Effector CD4-positive, alpha-beta T cell (primary cell): ENCODE measurements at places on chromosomes 3 and 15.

DNA sequence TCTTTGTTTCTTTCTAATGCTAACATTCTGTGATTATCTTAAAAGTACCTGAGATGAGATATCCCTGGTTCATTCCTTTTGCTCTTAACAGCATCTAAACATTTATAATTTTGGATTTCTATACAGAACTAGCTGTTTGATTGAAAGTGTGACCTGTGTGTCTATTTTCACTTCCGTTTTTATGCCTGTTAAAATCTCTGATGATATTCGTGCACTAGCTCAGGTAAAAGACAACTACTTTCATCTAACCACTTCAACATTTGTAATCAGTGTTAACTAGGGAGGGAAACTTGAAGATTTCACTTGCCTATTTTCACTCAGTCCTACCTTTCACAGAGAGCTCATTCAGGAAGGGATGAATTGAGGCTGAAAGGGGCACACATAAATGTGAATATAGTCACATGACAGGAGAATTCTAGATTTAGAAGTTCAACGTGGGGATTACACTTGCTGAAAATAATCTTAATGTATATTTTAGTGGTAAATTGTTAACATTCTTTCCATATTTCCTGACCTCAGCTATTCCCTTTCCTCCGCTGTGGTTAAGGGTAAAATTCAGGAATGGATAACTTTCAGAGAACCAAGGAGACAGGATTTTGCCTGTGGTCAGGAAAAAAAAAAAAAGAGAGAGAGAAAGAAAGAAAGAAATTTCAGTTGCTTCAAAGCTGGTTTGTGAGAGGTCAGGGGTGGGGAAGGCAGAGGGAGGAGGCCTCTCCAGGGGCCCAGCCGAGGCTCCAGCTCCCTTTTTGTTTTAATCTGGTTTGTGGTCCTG lies 159.8 kb upstream of the TSC22D2 start:
- DNase-seq = no peak

- no peak for DNase-seq
Observed at GRCh38 chr3:74592359-74592758, 22.1 kb downstream of the CNTN3 start.

DNA sequence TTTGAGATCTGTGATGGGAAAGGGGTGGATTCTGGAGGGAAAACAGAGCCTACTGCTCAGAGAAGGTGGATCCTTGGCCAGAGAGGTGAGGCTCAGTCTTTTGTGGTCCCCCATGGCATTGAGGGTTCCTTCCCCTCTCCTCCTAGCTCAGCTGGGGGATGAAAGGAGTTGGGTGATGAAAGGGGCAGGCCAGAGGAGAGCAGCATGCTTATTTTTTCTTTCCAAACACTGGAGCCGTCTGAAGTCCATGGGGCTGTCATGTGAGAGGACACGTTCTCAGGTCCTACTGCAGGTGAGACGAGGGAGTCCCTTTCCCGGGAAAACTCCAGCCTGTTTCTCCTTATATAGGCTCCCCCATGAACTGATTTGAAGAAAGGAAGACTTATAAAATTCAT lies 71.4 kb downstream of the SCN5A start:
- no peak for DNase-seq

DNA sequence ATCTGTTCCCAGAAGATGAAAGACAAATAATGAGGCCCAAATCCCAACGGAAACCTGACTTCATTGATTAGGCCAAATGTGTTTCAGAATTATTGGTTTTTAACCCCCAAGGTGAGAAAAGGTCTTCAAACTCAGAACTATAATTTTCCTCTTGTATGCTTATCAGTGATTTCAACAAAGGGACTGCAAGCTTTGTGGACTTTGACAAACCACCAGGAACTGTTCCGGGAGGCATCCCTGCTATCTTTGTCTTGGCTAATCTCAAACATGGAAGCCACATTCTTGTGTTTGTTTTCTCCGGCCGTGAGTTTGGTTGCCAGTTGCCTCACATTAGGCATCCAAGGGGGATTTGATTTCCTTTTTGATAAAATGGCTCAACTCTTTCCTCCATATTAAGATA lies 19.5 kb downstream of the ARHGEF3 start:
- DNase-seq = no peak

GRCh38 chr3:109057056-109057455 lies 60.9 kb downstream of the MORC1 start:
- DNase-seq = no peak

GRCh38 chr3:141875893-141876380 lies 506 bp upstream of the ATP1B3 start:
- DNase-seq = peak; percentile 75

- DNase-seq = no peak
Observed at GRCh38 chr3:127254033-127254644, 33.7 kb downstream of the PRR20G start.

GRCh38 chr15:87639305-87640011 lies 617.1 kb downstream of the NTRK3 start:
- DNase-seq = no peak
